Right atrium auricular region (tissue), 2 donors: ENCODE measurements at places on chromosomes 6 and 20. TPM values are rescaled to one million over a fixed set of nuclear protein-coding genes. Genes with fewer than 3 reads are reported as not detected.

DNA sequence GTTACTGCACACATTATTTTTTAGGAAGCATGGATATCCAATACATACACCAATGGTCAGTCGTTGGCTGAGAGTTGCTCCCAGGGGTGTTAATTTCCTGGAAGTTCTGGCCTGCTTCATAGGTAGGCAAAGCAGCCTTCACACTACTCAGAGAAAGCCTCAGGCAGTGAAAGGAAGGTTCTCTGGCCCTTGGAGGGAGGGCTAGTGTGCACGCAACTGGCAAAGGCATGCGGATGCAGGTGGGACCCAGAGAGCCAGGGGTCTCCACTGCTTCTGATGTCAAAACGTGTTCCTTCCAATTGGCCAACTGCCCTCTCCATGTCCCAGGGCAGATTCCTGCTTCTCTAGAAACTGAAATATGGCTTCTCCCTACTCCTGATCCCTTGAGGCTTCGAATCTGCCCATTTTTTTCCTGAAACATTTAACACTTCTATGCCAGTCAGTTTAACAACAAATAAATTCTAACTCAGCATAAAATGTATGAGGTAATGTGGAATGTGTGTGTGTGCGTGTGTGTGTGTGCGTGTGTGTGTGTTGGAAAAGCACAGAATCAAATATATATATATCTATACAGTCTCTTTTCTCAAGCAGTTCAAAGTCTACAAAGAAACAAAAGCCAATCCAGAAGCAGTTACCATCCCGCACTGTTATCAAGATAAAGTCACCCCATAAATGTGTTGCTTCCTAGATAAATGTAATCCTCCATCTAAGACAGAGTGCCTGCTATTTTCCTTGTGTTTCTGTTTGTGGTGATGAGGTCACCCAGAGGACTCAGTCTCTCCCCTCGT lies 94.0 kb upstream of the HIVEP1 start:
- DNase-seq, result no peak
- no peaks in the 10 kb centered on the region for H3K36me3 ChIP-seq
- no peaks in the 10 kb centered on the region for H3K27me3 ChIP-seq

- no peaks in the 10 kb centered on the region for H3K27me3 ChIP-seq
- no peaks in the 10 kb centered on the region for H3K36me3 ChIP-seq
- H3K27ac ChIP-seq, result no peak overlapping the region
- H3K4me1 ChIP-seq, result no peaks in the 10 kb centered on the region
- H3K4me3 ChIP-seq, result no peak overlapping the region
- no peak for DNase-seq
Measured at GRCh38 chr6:167687116-167687725, 139.5 kb upstream of the AFDN start.

DNA sequence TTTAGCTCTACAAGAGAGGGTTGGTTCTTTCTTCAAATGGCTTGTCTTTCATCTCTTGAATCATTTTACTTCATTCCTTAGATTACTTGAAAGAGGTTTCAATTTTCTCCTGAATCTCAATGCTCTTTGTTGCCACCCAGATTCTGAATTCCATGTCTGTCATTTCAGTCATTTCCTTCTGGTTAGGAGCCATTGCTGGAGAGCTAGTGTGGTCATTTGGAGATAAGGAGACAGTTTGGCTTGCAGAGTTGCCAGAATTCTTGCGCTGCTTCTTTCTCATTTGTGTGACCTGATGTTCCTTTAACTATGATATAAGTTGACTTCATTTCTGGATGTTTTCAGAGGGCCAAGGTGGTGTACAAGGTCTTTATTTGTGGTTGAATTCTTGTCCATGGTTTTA lies 157.8 kb downstream of the SLC22A3 start:
- no peak for DNase-seq
- no peaks in the 10 kb centered on the region for H3K4me1 ChIP-seq
- no peak overlapping the region for H3K4me3 ChIP-seq
- no peaks in the 10 kb centered on the region for H3K27me3 ChIP-seq

- peak overlapping the region; percentile 91 for H3K27ac ChIP-seq
- H3K27me3 ChIP-seq, result no peaks in the 10 kb centered on the region
- H3K4me3 ChIP-seq, result no peak overlapping the region
Measured at GRCh38 chr6:90297867-90298381, 1.3 kb upstream of the BACH2 start.

- H3K27me3 ChIP-seq, result no peaks in the 10 kb centered on the region
- H3K4me3 ChIP-seq, result no peak overlapping the region
- peaks cover 4% of the 10 kb centered on the region for H3K4me1 ChIP-seq
- no peak for DNase-seq
Measured at GRCh38 chr6:39553860-39554802, 171.1 kb downstream of the KIF6 start.

DNA sequence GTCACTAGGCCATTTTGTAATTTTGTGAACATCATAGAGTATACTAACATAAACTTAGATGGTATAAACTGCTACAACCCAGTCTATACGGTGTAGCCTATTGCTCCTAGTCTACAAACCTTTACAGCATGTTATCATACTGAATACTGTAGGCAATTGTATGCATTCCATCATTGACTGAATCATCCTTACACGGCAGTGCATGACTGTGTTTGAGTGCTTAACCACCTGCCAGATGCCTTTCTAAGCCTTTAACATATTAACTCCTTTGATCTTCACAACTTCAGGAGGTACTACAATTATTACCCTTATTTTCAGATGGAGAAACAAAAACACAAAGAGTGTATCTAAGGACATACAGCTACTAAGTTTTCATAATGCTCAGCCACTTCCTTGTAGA lies 14.0 kb downstream of the DPPA5 start:
- H3K4me1 ChIP-seq, result no peaks in the 10 kb centered on the region
- no peak overlapping the region for H3K4me3 ChIP-seq
- no peak for DNase-seq
- H3K27me3 ChIP-seq, result no peaks in the 10 kb centered on the region
- H3K27ac ChIP-seq, result no peak overlapping the region
- no peaks in the 10 kb centered on the region for H3K36me3 ChIP-seq

The TGM2 gene
- 1,303 TPM for total RNA-seq

The LY6G5C gene
- total RNA-seq, result 1.2 TPM

The KCNK17 gene
- total RNA-seq, result 0.98 TPM

The KIF25 gene
- total RNA-seq, result not detected

The BPIFA1 gene
- not detected for total RNA-seq
